Caco-2 (cell line): ENCODE measurements at places on chromosomes 2 and 18. TPM values are rescaled to one million over a fixed set of nuclear protein-coding genes. Genes with fewer than 3 reads are reported as not detected.

Gene CCDC195
- total RNA-seq = not detected in 2 replicates

Gene RGPD3
- 0.14 and 0.27 TPM in 2 replicates for total RNA-seq

DNA sequence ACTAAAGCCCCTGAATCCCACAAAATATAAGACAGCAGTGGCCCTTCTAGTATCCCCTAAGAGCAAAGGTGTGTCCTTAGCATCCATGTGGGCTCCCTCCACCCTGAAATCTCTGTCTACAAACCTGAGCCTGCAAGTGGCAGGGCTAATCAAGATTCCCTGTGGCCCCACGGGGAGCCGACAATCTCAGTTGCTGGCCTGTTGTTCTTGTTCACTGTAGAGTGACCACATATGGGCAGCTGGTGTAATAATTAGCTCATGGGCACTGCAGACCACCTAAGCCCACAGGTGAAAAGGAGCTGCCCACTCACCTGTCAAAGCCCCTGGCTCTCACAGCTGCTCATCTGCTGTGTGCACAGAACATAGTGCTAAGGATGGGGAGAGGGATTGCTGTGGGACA, 102.3 kb downstream of the MRO start:
- no peak for DNase-seq

- DNase-seq = no peak
Observed at GRCh38 chr18:35618696-35619095, 37.2 kb downstream of the GALNT1 start.

DNA sequence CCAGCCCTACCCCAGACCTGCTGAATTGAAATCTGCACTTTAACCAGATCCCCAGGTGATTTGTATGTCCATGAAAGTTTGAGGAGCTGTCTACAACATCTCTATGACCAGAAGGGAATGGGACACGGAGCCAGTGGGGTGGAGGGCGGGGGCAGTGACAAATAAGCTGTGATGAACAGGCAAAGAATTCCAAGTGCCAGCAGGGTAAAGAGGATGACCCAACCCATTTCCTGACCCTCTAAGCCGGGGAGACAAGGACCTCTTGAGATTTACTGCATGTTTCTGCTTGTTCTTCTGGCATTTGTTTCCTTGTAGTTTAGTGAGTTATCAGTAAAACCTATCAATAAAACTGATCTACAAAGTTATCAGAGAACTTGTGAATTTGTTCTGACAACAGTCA, 8.7 kb downstream of the TET3 start:
- DNase-seq = no peak

DNA sequence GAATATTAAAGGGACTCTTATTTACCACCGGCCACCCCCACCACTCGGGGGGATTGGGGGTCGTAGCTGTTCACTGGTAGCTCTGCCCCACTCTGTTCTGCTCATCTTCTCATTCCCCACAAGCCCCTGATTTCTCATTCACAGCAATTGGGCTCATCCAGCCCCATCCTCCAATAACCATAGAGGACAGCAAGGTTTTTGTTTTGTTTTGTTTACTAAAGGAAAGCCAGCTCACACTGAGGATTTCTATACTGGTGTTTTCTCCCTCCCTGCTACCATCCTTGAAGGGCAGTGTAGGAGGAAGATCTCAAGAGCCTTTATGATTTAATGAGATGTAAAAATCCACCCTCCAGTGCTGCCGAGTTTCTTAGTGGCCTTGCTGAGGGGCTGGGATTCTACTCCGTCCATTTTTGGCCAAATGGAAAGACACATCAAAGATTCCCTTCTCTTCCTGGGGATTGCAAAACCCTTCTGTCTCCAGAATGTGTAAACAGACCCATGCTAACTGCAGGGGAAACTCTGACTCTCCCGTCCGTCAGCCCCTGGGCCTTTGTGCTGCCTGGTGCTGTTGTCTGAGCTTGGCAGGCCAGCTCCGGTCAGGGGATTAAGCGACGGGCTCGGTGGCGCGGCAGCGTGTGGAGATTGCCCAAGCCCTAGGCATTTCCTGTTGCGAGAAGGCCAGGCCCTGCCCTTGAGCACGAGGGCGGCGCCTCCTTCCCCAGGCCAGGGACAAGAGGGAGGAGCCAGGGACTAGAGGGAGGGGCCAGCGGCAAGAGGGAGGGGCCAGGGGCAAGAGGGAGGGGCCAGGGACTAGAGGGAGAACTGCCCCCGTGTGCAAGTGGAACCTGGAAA, 165.0 kb downstream of the ANTXR1 start:
- DNase-seq = peak; percentile 32

DNA sequence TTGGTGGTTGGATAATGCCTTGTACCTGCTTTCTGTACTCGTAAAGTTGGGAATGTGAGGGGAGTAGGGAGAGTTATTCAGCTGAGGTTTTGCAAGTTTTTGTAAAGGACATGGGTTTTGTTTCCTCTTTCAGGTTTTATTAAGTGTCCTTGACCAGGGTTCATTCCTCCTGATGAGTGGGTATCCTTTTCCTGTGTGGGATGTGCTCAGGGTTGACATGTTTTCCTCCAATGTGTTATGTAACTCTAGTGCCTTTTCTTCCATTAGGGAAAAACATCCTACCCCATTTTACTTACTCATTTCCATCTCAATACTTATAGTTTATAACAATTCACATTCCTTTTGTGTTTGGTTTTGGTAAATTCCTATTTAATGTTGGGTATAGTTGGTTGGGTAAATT, 48.4 kb downstream of the OTX1 start:
- DNase-seq = no peak

DNA sequence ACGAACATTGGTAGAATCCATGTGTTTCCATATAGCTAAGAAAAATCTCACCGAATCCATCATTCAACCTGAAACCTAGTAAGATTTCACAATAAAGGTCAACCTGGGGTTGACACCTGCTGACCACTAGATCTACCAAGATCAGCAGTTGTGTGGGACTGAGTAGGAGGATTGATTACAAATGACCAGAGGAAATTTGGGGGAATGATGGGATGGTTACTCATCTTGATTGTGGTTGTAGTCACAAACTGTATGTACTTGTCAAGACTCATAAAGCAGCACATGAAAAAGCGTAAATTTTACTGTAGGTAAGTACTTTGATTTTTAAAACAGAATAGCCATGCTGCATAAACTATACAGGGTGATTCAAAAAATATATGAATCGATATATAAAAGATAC, 14.7 kb downstream of the DAPL1 start:
- no peak for DNase-seq

DNA sequence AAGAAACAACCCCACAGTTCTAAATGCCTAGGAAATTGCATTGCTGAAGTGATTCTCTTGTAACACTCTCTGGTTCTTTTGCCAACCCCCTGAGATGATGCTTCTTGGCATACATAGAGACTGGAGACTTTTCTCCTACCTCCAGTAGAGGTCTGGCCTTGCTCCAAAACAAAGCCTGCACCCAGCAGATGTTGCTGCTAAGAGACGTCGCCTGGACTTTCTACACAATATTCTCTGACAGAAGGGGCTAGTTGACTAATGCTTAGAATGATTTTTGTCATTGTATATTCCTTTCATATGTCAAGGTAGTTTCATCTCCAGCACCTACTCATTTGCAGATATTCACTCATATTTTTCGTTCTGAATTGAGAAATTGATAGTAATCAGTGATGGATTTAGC, 24.6 kb downstream of the SOWAHC start:
- no peak for DNase-seq

DNA sequence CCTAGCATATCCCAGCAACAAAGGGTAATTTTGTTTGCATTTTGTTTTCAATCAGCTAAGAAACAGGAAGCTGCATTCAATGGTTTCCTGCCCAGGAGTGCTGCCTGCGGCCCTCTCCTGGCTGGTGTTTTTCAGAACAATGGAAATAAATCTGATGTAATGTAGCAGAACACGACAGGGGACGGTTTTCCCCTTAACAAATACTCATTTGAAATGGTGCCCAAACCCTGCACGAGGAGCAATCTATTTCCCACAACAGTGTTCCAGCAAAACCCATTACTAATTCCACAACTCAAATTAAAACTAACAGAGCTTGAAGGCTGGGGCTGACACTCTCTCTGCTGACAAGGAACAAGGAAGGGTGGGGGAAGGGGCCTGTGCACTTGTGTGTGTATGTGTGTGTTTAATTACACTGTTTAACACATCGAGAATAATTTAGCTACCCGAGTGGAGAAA, 8.7 kb downstream of the CAPN13 start:
- DNase-seq = no peak

DNA sequence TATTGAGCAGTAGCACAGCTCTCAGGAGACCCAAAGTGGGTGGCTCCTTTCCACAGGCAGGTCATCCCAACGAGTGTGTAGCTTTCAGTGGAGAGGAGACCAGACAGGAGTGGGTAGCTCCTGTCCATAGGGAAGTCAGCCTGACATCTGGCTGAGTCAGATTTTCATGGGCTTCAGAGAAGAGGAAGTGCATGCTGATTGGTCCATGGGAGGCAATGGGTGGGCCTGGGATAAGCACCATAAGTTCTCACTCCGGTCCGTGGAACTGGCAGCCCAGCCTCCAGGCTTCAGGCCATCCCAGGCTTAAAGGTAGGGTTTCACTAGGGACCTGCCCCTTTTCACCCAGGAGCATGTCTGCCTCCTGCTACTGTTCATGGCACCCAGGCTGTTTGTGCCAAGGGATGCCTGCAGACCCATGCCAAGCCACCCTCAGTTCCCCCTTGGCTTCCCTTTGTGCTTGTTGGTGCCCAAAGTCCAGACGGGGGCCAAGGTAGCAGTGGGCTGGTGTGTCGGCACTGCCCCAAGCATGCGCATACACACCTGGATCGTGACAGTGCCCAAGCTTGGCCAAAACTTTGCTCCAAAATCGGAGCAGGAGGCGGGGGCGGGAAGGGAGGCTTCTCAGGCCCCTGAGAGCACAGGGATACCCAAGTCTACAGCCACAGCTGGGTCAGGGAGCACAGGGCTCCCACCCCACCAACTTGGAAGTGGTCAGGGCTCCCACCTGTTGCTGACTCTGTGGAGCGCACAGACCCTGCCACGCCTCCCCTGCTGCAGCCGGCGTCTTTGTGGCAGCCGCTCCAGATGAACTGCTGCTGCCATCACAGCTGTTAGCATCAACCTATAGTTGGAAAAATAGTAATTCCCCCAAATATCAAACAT, 26.4 kb downstream of the MARCHF7 start:
- DNase-seq = no peak

DNA sequence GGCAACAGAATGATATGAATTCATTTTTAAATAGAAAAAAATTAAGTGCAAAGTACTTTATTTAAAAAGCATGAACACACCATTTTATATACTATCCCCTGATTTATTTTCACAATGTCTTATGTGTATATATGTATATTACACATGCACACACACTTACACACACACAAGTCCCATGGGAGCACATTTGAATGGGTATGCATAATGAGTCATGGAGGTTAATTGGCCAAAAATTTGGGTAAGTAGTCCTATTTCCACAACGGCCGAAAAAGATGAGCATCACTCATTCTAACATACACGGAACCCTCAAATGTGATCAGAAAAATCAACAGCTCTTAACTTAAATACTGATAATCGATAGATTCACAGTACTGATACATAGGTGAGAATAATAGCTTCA, 97.4 kb upstream of the NABP1 start:
- DNase-seq = no peak

DNA sequence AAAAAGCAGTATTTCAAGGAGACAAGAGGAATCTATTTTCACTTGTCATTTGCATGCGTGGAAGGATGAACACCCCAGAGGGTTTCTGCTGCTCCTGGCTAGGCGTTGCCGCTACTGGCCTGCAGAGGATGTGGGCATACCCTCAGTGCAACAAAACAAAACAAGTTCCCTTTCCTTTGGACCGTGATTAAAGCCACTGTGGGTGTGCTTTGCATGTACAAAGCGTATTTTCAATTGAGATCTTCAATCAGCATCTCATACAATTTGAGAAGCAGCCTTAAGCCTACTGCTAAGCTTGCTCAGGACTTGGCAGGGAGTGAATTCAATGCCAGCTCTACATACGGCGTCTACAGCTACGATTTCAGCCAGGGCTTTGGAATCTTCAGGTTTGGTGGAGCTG, 298.4 kb downstream of the LPIN1 start:
- DNase-seq = no peak
